ENCODE measurements at places on chromosomes 1 and 21.

- no peak for DNase-seq
These were observed 35.1 kb upstream of the SEC16B start for GRCh38 chr1:178004926-178005391.

GRCh38 chr1:248730507-248731335 lies 24.8 kb downstream of the LYPD8 start:
- DNase-seq, result no peak

DNA sequence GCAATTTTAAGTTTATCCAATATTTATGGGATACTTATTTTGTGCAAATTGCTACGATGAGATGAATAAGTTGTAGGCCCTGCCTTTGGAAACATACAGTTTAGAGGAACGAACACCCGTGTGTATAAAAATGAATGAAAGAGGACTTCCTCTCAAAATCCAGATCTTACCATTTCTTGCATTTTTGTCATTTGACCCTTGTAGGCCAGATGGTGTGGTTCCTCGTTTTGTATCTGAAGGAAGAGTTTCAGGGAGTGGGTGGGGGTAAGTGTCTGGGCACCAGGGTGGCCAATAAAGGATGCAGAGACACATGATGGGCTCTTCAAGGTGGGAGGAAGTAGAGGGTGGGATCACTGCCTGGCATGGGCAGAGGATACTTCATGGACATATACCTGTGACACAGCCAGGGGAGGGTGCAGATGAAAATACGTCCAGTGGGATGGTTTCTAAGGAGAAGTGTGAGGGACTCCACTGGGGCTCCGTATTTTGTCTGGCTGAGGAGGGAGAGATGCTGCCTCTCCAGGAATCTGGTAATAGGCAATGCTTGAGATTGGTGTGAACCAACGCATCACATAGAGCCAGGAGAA lies 14.4 kb downstream of the MAPKAPK2 start:
- no peak for DNase-seq

DNA sequence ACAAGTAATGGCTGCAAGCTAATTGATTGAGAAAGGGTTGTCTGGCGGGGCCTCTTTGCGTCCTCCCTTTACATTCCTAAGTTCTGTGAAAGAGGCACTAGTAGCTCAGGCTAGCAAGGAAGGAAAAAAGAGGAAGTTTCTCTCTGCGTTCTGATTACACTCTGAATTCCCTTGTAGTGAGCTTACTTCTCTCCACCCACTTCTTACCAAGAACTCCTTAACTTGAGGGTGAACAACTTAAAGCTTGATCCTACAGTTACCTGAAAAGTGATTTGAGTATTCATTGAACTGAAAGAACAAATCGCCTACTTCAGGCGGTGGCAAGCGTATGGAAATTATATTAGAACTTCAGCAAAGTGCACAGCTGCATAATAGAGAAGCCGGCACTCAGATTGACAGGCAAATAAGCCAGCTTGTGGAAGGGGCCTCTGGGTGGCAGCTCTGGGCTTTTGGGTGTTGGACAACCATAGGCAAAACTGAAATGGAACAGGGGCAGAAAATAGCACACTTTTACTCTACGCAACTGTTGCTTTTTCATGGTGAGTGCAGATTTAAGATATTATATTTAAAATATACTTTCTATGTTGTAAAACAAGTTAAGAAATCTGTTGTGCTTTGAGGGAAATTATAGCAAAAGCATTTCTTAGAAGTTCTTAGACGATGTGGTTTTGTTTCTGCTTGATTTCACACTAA lies 464.5 kb downstream of the USP25 start:
- DNase-seq, result no peak

- DNase-seq, result no peak
These were observed 38.7 kb downstream of the VTCN1 start for GRCh38 chr1:117171900-117172511.

DNA sequence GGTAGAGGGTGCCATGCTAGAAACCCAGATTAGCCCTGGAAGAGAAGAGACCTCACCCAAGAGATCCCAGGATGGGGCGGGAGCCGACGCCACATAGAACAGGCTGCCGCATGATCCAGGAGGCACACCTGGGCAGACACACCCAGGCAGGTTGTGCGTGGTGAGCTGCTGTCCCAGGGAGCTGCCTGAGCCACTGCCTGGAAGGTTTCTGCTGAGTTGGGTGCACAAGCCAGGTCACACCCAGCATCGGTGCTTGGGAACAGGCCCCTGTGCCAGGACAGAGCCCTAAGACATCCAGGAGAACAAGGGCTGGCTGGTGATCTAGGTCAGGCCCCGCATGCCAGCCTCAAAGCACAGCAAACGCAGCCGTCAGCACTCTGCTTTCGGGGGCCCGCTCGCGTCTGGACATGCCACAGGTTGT lies 40.2 kb downstream of the CTNNBIP1 start:
- no peak for DNase-seq

Measured in stimulated activated CD8-positive, alpha-beta memory T cell treated with anti-CD3 and anti-CD28 coated beads, Interleukin-15, amount 100 ng/mL, for 24 hours (primary cell).